ENCODE measurements at places on chromosomes 6 and 20.
A peak's percentile ranks its signal among the peaks of the same experiment; 100 is the strongest.

DNA sequence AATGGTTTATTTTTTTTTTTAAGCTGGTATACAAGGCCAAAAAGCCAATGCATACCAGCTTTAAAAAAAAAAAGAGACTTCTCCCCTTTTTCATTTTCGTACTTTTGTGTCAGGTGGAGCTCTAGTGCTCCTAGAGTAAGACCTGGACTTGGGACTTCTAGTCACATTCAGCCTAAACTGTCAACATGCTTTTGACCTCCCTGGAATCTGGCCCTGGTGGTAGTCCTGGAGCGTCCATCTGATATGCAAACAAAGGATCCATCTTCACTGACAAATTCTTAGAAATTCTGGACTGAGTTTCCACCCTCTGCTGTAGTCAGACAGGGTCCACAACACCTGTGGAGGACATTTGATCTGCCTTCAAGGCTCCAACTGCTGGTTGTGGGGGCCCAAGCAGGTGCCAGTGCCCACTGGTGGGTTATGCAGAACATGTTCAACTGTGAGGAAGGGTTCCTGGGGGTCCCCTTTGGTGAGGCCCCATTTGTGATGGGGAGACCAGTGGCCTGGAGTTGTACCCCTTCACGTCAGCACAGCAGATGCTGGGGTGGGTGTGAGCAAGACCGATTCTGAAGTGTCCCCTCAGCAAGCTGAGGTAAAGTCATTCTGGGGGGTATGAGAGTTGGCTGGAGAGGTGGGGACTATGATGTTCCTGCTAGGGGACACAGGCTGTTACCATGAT lies 12.6 kb upstream of the PCMTD2 start:
- no peak for DNase-seq

DNA sequence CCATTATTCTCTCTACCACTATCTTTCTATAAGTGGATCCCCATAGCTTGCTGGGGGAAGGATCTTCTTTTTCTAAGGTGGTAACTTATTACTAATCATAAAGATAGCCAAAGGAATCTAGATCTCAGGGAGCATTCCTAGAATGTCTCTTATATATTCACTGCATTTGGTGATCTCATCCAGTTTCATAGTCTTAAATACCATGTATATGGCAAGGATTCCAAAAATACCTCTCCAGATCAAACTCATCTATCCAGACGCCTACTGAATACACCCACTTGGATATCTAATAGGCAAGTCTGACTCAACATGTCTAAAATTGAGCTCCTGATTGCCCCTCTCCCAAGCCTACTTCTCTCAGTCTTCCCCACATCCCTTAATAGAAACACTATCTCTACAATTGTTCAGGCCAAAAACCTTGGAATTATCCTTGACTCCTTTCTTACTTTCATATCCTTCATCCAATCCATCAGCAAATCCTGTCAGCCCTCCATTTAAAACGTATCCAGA lies 264.4 kb downstream of the HACE1 start:
- DNase-seq, result no peak

GRCh38 chr20:62711703-62712101 lies 3.1 kb downstream of the NTSR1 start:
- no peak for DNase-seq

- DNase-seq, result no peak
These were observed 845.9 kb downstream of the EYS start for GRCh38 chr6:64861039-64861651.

DNA sequence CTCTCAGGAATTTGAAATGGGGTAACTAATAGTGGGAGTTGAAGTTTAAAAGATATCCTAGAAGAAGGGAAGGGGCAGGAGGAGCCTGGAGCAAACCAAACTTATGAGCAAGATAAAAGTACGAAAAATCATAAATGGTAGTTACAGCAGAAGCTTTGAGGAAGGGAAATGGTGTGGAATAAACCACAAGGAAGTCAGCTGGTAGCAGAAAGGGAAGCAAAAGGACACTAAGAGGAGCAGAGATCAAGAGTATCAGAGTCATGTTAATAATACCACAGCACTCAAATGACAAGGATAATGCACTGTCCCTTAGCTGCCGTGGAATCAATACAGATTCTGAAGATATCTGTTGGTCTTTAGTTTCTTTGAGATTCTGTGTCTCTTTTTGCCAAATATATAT lies 44.9 kb upstream of the CCDC28A start:
- no peak for DNase-seq

- peak; percentile 6 for DNase-seq
These were observed 12.5 kb downstream of the OTOR start for GRCh38 chr20:16760431-16761304.

- DNase-seq, result no peak
These were observed 169.0 kb downstream of the FOXC1 start for GRCh38 chr6:1778686-1779235.

DNA sequence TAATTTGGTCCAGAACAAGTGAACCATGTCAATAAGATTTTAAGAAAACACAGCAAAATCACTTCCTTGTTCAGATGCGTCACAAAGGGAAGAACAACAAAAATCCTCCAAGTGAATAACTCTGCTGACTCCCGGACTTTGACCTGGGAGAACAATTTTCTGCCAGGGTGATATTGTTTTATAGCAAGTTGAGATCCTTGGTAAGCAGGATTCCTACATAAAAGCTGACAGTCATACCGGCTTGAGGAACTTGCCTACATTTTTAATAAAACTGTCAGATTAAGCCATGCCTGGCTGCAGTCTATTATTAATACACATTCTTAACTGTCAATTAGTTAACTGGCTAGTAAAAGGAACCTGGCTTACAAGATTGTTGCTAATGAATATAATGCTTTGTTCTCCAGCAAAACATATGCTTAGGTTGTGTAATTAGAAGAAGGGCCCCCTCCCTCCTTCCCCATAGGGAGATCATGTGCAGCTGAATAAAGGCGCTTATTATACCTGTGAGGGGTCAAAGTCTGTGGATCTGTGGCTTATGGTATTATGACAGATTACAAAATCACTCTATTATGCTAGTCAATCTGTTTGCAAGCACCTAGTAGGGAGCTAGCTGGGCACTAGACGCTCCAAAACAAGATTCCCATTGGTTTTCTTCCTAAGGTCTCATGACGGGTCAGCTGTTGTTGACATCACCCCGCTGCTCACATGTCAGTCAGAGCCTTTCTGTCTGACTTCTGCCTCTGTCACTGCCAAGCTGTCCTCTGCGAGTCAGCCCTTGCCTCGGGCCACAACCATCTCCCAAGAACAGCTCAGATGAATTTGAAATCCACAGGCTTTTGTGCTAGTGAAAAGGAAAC lies 44.6 kb upstream of the SEC63 start:
- peak; percentile 81 for DNase-seq

GRCh38 chr20:44471481-44471882 lies 4.2 kb upstream of the TTPAL start:
- DNase-seq, result peak; percentile 34

- DNase-seq, result no peak
These were observed 23.2 kb upstream of the PTCHD4 start for GRCh38 chr6:48134246-48134645.

DNA sequence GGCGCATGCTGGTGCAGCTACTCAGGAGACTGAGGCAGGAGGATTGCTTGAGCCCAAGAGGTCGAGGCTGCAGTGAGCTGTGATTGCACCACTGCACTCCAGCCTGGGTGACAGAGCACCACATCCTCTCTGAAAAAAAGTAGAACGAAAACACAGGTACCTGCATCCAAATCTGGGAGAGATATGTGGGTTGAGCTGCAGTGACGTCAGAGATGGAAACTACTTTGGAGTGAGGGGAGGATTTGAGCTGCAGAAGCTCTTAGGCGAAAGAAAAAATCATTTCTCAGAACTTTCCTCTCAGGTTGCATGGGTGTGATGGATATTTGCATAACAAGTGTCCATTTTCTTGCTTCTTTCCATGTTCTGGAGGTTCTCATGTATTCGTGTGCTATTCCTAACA lies 4.0 kb upstream of the TULP1 start:
- no peak for DNase-seq

DNA sequence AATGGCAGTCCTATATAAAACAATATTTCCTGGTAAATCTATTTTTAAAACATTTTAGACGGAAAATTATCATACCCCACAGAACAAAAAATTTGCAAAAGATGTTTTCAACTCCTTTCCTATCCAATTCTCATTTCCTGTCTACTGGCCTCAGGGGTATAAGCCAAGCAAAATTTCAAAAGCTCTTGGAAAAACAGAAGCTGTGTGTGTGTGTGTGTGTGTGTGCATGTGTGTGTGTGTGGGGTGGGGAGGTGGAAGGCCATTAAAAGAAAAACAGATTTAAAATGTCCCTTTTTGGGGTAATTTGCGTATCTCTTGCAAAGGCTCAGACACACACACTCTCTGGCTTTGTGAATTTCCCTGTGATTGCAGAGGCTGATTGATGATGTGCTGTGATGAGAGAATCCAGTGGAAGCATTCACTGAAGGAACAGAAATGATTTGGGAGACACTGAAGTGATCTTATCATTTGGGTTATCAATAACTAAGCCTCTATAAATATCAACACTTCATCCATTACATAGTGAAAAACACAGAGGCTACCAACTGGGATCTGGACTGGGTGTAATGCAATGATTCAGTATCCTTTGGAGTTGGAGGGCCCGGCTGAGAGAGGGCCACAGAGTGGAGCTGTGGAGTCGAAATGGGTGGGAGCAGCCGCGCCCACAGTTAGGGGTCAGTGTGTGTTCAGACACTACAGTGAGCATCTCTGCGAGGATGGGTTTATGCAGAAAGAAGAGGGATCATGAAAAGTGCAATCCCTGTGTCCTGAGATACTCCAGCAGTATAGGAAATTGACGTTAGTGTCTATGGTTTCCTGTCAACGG lies 106.8 kb upstream of the PREP start:
- no peak for DNase-seq

GRCh38 chr6:28867086-28867409 lies 56.7 kb downstream of the TRIM27 start:
- no peak for DNase-seq

- no peak for DNase-seq
These were observed 21.6 kb upstream of the MCM3 start for GRCh38 chr6:52305948-52306767.

DNA sequence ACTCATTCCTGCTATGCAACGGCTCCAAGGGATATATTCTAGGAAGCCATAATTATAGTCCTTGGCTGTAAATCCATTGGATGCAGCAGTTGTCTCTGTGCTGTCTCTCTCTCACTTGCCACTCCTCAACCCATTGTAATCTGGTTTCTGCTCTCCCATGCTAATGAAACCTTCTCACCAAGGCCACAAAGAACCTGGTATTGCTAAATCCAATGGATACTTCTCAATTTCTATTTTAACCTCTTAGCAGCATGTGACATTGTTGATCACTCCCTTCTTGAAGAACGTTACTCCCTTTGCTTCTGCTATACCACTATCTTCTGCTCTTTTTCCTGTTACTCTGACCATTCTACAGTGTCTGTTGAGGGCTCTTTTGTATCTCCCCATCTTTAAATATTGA lies 39.8 kb upstream of the GCLC start:
- DNase-seq, result no peak

DNA sequence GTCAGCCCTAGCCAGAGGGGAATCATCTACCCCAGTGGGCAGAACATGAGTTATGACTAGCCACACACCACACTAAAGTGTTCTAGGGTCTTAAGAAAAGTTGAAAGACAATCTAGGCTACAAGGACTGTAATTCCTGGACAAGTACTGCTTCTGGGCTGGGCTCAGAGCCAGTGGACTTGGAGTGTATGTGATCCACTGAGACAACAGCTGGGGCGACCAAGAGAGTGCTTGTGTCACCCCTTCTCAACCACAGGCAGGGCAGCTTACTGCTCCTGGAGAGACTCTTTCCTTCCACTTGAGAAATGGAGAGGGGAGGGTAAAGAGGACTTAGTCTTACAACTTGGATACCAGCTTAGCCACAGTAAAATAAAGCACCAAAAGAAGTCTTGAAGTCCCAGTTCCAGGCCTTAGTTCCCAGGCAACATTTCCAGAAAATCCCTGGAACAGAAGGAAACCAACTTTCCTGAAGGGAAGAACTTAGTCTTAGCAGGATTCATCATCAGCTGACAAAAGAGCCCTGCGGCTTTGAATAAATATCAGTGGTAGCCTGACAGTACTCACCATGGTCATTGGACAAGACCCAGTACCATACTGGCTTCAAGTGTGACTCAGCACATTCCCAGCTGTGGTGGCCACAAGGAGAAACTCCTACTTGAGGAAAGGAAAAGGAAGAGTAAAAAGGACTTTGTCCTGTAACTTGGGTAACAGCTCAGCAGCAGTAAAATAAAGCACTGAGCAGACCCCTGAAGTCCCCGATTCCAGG lies 355.1 kb upstream of the ADGRB3 start:
- no peak for DNase-seq

DNA sequence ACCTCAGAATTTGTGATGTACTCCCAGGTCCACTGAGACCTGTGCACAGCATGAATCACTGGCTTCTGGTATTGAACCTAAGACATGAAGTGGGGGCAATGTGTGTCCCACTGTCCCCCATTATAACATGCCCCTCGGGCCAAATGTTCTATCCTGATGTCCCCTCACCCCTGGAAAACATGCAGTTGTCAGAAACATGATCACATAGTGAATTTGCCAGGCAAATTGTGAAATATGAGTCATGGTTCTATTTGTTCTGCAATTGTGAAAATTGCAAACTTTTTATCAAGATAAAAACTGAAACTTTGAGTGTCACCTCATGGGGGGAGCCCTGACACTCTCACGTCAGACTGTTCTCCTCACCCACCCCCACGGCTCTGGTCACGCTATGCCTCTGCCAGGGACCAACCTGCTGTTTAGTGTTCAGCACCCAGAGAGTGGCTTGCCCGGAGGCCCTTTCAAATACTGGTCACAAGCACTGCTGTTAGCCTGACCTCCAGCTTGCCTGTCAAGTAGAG lies 305.3 kb downstream of the CLIC5 start:
- no peak for DNase-seq

- DNase-seq, result no peak
These were observed 282.1 kb upstream of the TCF21 start for GRCh38 chr6:133606852-133607251.

DNA sequence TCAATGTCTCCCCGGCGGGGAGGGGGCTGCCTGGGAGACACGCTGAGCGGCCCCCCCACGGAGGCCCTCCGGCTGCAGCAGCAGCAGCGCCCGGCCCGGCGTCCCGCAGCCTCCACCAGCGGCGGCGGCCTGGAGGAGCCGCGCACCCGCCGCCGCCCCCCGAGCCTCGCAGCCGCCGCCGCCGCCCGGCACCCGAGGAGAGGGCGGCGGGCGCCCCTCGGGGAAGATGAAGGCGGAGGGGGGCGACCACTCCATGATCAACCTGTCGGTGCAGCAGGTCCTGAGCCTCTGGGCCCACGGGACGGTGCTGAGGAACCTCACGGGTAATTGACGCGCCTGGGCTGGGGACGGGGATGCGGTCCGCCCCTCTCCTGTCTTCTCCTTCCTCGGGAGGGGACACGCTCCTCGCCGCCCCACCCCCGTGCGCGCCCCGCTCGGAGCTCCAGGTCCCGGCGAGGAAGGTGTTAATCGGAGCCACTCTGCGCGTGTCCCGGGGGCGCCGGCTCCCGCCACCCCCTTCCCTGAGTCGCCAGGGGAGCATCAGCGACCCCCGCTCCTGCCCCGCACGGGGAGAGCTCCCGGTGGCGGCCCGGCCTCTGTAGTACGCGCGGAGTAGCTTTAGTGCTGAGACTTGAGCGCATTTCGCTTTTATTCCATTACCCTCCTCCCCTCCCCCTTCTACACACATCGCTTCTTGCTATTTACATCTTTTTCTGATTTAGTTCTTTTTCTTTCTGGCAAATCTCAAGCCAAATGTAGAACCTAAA lies 686 bp downstream of the TMEM170B start:
- peak; percentile 3 for DNase-seq

- DNase-seq, result peak; percentile 72
These were observed 296.5 kb downstream of the THBS2 start for GRCh38 chr6:168956884-168957730.

Measured in kidney tubule cell (primary cell).